NCI-H1930 (cell line): ENCODE measurements at places on chromosomes 1 and 21.

DNA sequence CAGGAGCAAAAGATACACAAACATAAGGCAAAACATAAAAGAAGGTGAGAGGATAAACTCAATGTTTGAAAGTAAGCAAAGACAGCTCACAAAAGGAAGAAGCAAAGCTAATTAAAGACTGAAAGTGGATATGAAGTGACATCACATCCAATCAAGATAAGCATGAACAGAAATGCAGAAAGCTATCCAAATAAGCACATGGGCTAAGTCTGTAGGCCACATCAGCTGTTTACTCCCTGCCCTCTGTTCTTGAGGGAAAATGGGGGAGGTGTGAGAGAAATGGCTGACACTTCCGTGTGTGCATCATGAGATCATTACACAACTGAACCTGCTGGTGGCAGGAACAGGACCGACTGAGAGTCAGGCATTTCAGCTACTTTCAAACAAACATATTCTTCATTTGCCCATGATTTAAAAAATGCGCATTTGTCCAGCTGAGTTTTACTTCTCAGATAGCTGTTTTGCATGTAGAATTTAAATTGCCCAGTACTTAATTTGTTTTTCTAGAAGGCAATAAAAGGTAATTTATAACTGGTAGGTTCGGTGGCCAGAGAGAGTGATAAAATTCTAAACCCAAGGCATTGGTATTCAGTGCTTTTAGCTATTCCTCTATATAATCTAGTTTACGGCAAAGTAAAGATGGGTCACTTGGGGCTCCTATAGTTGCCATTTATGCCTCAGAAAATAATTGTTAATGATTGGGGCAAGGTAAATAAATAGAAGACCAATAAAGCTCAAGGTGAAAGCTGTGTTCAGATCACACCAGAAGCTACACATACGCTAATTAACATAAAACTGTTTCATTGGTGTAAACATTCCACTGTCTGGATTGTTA, 27.2 kb upstream of the MAN1A2 start:
- DNase-seq = no peak

- no peak for DNase-seq
Measured at GRCh38 chr1:178484698-178485225, 12.0 kb downstream of the CLEC20A start.

- DNase-seq = no peak
Measured at GRCh38 chr21:45267390-45267760, 20.3 kb downstream of the POFUT2 start.

DNA sequence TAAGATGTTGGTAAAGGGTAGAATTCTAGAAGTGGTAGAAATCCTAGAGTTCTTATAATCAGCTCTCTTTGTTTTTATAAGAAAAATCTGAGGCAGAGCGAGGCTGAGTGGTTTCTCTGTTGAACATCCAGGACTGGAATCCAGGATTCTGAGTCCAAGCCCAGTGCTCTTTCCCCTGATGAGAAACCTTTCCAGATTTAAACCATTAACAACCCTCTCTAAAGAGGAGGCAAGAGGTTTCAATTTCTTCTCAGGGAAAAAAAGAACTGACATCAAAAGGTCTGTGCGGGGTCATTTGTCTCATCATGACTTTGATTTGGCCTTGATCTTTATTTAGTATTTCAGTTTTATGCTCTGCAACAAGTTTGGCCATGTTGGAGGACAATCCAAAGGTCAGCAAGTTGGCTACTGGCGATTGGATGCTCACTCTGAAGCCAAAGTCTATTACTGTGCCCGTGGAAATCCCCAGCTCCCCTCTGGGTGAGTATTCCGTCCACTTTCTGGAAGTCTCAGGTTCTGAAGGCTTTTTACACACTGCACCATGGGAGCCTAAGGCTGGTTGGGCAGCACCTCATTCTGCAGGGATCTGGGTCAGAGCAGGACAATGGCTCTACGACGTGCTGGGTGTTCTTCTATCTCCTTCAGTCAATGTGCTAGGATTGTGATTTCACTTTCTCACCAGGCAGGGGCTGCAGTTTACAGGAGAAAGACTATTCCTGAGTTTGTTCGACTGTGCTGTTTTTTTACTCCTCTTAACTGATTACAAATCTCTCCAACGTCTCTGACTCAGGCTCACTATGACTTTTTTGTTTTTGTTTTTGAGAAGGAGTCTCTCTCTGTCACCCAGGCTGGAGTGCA, 18.9 kb upstream of the CCT8 start:
- DNase-seq = no peak

GRCh38 chr1:218439541-218440295, 94.6 kb downstream of the TGFB2 start:
- DNase-seq = no peak

DNA sequence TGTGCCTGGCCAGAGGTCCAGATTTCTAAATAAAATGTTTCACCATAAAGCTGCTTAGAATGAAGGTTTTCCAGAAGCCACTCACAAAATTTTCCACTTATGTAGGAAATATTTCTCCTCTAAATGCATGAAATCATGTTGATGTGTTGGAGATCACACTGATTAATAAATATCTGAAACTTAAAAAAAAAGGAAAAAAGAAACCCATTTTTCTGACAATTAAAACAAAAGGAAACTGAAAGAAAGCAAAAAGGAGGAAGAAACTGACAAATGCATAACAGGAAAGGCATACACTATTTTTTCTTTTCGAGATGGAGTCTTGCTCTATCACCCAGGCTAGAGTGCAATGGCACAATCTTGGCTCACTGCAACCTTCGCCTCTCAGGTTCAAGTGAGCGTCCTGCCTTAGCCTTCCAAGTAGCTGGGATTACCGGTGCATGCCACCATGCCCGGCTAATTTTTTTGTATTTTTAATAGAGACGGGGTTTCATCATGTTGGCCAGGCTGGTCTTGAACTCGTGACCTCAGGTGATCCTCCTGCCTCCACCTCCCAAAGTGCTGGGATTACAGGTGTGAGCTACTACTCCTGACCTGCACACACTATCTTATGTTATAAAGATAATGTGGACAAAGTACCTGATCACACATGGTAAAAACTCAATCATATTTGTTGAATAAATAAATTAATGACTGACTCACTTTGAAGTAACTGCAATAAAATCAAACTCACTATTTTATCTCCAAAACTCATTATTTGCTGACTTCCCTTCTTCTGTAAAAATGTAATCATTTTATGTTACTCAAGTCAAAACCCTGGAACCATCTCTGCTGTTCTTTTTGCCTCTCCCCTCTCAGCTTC, 149.8 kb upstream of the NR5A2 start:
- DNase-seq = no peak

DNA sequence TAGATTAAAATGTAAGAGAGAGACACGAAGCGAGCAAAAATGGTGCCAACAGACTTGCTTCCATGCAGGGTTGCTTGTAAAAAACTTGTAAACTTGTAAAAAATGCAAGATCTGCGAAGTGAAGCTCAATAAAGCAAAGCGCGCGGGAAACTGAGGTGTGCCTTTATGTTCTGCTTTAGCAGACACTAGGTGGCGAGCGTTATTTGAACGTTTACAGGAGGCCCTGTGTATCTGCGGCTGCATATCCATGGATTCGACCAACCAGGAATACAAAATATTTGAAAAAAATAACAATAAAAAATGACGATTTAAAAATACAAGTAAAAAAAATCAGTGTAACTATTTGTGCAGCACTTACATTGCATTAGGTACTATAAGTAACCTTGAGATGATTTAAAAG, 1.5 kb downstream of the UBE2G2 start:
- DNase-seq = no peak

DNA sequence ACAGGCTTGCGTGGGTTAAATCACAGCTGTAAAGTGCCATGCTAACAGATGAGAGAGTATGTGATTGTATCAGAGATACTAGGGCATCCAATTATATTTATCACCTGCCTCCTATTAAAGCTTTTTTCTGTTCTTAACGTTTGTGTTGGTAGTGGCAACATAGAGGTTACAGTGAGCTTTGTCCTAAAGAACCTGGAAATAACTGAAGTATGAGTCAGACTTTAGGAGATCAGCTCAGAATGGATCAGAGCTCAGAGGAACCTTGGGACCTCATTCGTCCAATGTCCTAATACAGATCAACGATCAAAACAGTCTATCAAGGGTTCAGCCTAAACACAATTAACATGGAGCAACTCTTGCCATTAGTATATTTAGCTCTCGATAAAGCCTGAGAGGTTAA, 81.0 kb downstream of the RGS7 start:
- DNase-seq = no peak

DNA sequence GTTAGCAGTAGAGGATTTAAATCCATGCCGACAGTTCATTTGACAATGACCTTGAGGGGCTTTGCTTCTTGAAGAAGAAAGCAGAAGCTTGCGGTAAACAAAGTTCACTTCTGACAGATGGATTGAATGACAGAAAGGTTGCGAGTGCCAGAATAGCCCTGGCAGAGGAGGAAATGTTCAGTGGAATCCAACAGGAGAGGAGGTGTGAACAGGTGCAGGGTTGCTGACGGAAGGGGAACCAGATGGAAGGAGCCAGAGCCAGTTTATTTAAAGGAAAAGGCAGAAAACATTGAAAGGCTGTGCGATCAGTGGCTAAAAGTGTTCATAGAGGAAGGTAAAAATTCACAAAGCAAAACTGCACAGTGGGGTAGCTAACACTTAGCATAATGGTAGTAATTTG, 141.0 kb downstream of the SDCCAG8 start:
- no peak for DNase-seq

DNA sequence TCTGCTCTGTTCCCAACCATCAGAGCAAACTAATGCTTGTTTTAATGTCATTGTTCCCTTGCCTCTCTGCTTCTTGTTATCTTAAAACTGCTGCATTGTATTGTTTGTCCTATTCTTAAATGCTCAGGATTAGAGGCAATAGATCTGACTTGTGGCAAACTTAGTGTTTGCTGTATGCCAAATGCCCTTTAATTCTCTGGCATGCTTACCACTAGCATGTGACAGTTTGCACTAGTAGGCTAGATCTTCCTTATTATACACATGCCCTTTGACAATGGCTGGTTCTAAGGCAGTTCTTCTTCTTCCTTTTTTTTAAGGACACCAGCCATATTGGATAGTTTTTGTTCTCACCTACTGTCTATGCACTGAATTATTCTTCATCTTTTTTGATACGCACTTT, 30.1 kb downstream of the PALMD start:
- DNase-seq = no peak

DNA sequence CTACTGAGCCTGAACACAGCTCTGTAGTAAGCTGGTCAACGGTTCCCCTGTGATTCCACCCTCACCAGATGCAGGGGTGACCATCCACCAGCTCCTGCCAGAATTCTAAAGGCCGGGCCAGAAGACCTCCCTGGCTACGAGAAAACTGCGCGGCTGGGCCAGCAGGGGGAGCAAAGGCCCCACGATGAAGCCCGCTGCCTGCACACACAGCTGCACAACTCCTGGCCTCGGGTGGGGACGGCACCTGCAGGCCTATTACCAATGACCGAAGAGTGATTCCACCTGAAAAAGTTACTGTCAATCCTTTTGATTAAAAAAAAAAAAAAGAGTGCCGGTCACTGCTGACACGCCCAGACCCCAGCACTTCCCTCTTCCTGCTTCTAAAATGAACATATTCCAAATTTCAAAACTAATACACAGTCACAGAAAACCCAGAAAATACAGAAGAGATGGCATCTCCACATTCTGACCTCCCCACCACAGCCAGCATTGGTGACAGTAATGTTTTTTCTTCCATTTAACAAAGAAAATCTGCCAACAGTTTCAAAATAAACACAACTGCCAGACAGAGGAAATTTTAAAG, 49.8 kb upstream of the RIPK4 start:
- DNase-seq = no peak

DNA sequence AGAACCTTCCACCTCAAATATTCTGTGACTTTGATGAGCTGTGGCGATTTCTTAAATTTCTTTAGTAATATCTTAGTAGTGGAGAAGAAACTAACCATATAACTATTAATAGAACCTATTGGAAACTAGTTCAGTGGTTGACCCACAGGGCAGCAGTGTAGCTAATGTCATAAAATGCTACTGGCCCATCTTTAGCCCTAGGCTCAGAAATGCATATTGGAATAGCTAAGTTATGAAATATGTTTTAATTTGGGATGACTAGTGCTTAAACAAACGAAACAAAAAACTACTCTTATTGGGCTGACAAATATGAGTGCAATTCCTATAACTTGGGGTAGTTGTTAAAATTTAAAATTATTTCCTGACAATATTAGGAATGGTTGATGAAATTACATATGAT, 20.2 kb downstream of the MACO1 start:
- DNase-seq = no peak

DNA sequence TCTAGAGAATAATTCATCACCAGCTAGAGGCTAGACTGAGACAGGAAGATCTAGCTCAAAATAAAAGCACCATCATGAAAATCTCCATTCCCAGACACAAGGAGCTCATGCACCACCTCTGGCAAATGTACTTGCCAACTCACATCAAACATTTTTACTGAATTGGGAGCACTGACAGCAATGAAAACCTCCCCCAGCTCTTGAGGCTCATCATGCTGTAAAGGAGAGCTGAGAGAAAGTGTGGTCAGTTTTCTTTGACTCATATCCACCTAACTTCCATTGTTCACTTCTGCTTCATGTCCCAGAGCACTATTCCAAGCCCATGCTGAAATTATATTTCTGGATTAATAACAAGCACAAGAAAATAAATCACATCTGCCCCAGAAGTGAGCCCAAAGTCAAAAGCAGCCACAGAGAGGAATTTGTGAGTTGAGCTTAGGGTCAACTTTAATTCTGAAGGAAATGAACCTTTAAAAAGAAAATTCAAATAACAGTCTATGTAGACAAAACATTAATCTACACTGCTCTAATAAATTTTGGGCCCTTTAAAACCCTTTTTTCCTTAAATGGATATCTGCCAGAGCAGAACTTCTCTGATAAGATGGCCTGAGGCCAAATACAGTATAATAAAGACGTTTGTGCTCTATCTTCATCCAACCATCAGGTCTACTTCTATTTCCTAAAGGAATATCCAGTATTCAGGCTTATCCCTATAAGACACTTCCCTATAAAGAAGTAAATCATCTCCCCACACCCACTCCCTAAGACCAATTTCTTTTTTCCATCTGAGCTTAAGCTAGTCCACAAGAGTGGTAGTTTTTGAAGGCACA, 85.9 kb upstream of the ADAM30 start:
- no peak for DNase-seq

DNA sequence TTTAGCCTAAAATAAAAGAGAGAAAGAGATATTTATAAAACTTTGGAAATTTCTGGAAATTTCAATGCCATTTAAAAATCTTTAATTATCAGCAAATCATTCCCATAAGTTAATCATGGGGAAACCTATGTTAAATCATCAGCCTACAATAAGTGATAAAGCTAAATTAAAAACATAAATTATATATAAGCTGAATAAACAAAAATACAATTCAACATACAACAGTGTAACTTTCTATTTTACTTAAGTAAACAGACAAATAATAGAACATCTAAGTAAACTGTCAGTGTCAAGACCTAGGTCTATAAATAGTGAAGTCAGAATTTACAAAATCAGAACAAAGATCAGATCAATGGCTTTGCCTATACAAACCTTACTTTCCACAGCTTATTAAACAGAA, 57.5 kb downstream of the EPRS1 start:
- no peak for DNase-seq

- DNase-seq = no peak
Measured at GRCh38 chr1:164651351-164651951, 92.5 kb downstream of the PBX1 start.

- no peak for DNase-seq
Measured at GRCh38 chr1:218305472-218306064, 20.5 kb downstream of the RRP15 start.
